Left ventricle myocardium inferior (tissue), 1 donor: ENCODE measurements at places on chromosomes 12 and 14.
A peak's percentile ranks its signal among the peaks of the same experiment; 100 is the strongest.

DNA sequence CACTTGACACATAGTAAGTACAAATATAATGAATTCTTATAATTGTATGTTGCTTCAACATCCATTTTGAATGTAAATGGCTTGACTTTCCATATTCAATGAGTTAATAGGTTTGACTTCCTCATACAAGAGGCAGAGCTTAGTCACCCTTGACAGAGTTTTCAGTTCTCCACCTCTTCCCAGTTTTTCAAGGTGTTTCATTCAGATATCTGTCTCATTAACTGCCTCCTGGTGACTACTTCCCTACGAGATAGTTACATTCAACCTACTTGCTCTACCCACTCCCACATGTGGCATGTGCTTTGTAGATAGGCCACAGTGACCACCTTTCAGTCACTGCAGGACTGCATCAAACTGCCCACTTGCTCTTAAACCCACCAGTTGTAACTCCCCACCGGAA is 60.0 kb downstream of the MYF5 start:
- DNase-seq = no peak

DNA sequence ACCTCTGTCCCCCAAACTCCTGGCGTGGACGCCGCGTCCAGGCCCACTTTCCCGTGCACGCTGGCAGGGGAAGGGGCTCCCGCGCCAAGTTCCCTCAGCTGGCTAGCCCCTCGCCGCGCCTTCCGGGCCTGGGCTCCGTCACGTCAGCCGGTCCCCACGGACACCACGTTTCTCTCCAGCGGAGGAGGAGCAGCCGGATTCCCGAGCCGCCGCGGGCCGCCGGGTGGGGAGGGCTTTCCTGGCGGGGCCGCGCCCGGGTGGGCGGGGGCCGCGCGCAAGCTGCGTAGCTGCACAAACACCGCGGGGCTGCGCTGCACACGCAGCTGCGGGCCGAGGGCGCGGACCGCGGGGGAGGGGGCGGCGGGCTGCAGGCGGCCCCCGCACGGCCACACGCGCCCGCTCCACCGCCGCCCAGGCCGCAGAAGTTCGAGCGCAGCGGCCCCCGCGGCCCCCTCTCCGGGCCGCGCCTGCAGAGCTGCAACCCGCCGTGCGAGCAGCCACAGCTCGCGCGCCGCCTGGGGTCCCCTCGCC is 45.1 kb upstream of the PNMA1 start:
- DNase-seq = peak; percentile 87

GRCh38 chr14:31159682-31160296 is 47.8 kb downstream of the HECTD1 start:
- DNase-seq = no peak

GRCh38 chr12:121983536-121984210 is 38.0 kb upstream of the BCL7A start:
- DNase-seq = no peak

DNA sequence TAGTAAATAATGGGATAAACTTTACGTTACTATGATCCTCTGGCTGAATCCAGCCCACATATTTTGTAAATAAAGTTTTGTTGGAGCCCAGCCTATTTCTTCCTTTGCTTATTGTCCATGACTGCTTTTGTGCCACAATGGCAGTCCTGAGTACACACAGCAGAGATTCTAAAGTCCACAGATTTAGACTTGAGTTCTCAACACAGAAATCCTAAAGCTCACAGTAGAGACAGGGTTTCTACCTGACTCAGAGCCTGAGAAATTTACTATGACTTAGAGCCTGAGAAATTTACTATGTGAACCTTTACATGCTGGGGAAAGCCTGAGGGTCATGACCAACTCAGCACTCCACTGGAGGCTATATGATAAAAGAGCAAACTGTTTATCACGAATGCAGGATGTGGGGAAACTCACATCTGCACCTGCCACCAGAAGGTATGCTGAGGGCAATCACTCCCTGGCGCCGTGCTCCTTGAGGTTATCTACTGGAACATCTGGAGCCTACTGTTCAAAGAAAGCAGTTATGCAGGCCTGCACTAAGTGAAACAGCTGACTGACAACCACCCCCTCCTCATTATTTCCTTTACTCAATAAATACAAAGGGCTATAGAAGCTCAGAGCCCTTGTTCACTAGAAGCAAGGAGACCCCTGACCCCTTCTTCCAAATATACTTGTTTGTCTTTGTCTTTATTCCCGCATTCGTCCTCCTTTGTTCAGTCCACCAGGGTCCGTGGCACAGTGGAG is 52.6 kb upstream of the BICD1 start:
- no peak for DNase-seq

DNA sequence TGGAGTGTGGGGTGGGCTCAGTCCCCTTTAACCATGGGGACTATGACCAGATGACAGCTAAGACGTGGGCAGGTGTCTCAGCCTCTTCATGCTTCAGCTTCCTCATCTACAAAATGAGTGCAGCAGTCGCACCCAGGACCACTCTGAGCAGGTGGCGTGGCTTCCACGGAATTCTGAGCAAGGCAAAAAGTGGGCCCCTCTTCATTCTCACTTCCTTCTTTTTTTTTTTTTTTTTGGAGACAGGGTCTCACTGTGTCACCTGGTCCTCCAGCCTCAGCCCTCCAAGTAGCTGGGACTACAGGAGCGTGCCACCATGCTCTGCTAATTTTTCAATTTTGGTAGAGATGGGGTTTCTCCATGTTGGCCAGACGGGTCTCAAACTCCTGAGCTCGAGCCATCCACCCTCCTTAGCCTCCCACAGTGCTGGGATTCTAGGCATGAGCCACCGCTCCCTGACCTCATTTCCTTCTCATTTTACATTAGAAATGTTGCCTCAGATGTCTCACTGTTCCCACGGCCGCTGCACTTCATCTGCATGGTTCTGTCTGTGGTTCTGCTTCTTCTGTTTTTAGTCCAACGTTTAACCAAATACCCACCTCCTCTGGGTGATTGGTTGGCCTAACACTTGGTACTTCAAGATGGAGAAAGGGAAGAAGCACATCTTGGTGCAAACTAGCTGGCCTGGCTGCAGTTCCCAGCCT is 41.3 kb upstream of the BCL7A start:
- no peak for DNase-seq

DNA sequence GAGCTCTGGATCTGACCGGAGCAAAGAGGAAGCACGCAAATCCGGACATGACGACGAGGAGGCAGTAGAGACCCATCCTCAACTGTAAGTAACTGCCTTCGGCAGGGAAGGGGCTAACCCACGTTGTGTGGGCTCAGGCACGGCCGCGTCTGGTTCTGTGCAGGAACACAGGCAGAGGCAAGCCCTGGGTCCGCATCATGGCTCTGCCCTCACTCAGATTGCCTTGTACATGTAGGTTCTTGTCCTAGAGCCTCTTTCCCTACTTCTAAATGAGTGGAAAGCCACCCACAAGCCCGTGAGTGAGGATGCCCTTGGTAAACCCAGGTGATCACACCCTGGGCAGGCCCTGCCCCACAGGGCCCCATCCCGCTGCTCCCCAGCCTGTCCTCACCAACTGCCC is 8.9 kb upstream of the RPLP0 start:
- DNase-seq = no peak

GRCh38 chr12:124332058-124332672 is 37.3 kb downstream of the RFLNA start:
- no peak for DNase-seq

DNA sequence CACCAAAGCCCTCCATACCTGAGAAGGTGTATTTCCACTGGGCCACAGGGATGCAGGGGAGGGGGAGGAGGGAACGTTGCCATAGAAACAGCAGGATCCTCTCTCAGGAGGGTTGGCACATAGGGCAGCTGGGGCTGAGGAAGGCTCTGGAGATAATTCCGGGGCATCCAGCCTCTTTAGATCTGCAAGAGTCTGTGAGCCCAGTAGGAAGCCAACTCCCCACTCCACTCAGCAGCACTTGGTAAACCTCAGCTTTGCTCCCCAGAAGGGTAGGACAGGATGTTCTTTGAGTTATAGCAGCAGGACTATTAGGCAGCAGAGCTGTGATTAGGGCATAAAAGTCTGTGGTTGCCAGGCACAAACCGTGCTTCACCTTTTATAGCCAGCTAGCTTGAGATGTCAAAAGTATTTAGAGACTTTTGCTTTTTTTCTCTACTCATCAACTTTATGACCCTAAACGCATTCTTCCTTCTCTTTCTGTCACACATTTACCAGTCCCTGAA is 7.8 kb upstream of the PLEKHG3 start:
- no peak for DNase-seq

GRCh38 chr12:9792961-9793617 is 32.4 kb upstream of the CD69 start:
- no peak for DNase-seq
